Sigmoid colon (tissue), 7 donors: ENCODE measurements at places on chromosomes 11 and 22. TPM values are rescaled to one million over a fixed set of nuclear protein-coding genes. Genes with fewer than 3 reads are reported as not detected.

- no peaks in the 10 kb centered on the region for H3K27me3 ChIP-seq
- peak overlapping the region; percentile 100 for H3K27ac ChIP-seq
- peak overlapping the region; percentile 74 for H3K4me3 ChIP-seq
- peak; percentile 69 for DNase-seq
- H3K36me3 ChIP-seq, result peaks cover 11% of the 10 kb centered on the region
Observed at GRCh38 chr11:65429068-65429681, 6.6 kb downstream of the NEAT1 start.

- H3K27ac ChIP-seq, result no peak overlapping the region
- no peaks in the 10 kb centered on the region for H3K36me3 ChIP-seq
- H3K4me1 ChIP-seq, result no peaks in the 10 kb centered on the region
- DNase-seq, result no peak
Observed at GRCh38 chr11:98710986-98711385, 309.8 kb upstream of the CNTN5 start.

DNA sequence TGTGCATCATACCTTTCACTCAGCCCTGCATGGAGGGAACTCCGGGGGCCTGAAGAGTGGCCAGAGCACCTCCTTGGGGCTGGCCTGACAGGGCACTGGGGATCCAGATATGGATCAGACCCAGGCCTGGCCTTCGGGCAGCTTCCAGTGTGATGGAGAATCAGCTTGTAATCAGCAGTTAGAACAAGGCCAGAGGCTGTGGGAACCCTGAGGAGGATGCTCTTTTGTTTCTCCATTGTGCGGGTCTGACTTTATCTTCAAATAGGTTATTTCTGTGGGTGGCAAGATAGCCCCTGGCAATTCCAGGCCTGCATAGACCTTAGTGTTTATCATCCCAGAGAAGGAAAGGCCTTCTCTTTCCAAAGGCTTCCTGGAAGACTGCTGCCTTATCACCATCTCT is 12.3 kb downstream of the DGAT2 start:
- no peak overlapping the region for H3K4me3 ChIP-seq
- H3K27ac ChIP-seq, result no peak overlapping the region
- no peak for DNase-seq
- no peaks in the 10 kb centered on the region for H3K4me1 ChIP-seq
- no peaks in the 10 kb centered on the region for H3K27me3 ChIP-seq

- H3K4me1 ChIP-seq, result no peaks in the 10 kb centered on the region
- no peak overlapping the region for H3K4me3 ChIP-seq
- no peaks in the 10 kb centered on the region for H3K36me3 ChIP-seq
- DNase-seq, result no peak
Observed at GRCh38 chr11:42390116-42390515, 921.7 kb upstream of the API5 start.

DNA sequence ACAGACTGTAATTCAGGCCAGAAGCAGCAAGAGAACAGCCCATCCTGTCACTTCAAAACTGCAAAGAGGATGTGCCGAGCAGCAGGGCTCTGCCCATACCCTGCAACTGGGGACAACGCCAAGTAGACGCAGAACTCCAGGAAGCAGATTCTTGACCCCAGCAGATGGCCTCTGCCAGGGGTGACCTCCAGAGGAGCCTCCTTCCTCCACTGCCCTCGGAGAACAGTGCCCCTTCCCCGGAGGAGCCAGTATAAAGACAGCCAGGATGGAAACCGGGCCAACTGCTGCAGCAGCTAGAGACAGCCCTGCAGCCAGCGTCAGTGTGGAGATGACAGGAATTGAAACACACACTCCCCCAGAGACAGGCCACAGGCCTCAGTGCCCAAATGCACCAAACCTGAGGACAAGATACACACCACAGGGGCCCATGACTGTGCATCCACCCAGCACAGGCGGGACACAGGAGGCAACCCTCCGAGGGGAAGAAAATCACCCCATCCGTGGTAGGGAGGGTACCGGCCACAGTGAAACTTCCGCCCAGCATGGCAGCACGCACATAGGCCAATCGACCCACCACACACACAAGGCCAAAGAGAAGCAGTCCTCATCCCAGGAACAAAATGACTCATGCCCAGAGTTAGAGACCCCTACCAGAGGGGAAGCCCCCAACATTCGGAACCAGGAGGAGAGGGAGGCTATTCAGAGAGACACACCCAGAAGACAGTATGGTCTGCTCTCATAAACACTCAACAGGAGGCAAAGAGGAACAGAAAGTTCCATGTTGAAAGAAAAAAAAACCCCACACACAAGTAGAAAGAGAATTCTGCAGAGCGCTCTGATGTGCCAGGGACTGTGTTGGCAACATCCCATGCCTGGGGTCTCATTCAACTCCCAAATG is 5.6 kb downstream of the AHNAK start:
- no peaks in the 10 kb centered on the region for H3K27me3 ChIP-seq
- H3K4me3 ChIP-seq, result peak overlapping the region; percentile 97
- peak overlapping the region; percentile 100 for H3K27ac ChIP-seq

GRCh38 chr11:61860054-61860903 is 31.1 kb downstream of the FADS3 start:
- H3K27ac ChIP-seq, result no peak overlapping the region
- peaks cover 8% of the 10 kb centered on the region for H3K4me1 ChIP-seq
- H3K4me3 ChIP-seq, result no peak overlapping the region
- H3K27me3 ChIP-seq, result no peaks in the 10 kb centered on the region
- H3K36me3 ChIP-seq, result peaks cover 71% of the 10 kb centered on the region

DNA sequence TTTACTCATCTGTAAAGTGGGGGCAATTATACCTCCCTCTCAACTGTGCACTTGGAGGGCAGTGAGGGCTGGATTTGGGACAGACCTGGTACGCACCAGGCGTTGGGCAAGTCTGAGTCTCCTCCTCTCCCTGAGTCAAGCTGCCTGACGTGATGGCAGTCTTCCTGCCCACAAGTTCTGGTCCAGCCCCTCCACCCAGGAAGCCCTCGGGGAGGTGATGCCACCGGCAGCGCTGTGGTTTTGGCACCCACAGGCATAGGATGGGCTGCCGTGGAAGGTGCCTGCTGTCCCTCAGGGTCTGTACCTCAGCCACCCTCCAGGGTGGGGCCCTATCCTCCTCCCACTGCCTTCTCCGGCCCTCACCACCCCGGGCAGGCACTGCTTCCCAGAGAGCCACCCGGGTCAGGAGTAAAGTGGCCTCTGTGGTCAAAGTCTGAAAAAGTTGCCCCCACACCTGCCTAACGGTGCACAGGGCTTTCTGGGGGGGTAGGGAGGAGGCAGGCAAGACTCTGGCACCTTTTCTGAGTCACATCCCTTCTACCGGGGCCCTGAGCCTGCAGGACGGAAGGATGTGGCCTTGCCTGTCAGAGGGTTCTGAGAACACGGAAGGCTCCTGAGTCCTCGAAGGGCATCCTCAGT is 6.5 kb upstream of the APOBEC3H start:
- H3K27me3 ChIP-seq, result no peaks in the 10 kb centered on the region
- no peak overlapping the region for H3K27ac ChIP-seq
- no peak overlapping the region for H3K4me3 ChIP-seq

GRCh38 chr11:63635762-63636465 is 21.7 kb upstream of the PLAAT3 start:
- no peaks in the 10 kb centered on the region for H3K4me1 ChIP-seq
- H3K36me3 ChIP-seq, result no peaks in the 10 kb centered on the region
- H3K27ac ChIP-seq, result no peak overlapping the region
- no peaks in the 10 kb centered on the region for H3K27me3 ChIP-seq
- H3K4me3 ChIP-seq, result no peak overlapping the region

DNA sequence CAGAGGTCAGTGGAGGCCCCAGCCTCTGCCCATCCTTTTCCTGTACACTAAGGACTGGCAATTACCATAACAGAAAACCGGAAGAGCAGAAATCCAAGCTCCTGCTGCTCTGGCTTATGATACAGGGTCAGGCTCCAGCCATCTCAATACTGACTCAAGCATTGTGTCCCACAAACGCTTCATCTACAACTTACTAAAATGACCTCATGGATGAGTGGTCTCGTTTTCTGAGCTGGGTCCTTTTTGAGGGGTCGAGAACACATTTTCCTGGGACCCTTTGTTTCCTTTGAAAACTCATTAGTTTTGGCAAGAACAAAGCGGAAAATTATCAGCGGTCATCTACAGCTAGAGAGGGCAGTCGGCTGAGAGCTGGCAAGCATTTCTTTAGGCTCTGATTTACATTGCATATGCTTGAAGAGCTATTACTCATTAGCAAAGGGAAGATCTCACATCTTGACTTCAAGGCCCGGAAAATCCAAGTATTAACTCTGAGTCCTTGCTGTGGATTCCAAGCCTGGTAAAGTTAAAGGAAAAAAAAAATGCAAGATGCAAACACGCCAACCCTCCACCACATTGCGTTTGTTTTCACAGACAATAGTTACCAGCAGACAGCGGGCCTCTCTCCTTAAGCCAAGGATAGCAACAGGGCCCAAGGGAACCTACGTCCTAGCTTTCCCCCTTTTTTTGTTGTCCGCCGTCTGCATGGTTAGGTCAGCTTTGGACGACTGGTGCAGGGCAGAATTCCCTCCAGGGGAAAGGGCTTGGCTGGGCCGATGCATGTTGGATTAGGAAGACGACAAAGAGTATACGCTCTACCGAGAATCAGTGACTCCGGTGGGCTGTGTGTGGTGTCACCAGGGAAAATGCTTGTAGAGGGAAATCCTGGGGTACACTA is 1.8 kb downstream of the TESMIN start:
- peaks cover 11% of the 10 kb centered on the region for H3K4me1 ChIP-seq
- peaks cover 2% of the 10 kb centered on the region for H3K36me3 ChIP-seq
- no peak for DNase-seq
- H3K4me3 ChIP-seq, result no peak overlapping the region
- peaks cover 5% of the 10 kb centered on the region for H3K27me3 ChIP-seq
- no peak overlapping the region for H3K27ac ChIP-seq

- H3K4me3 ChIP-seq, result no peak overlapping the region
- H3K27me3 ChIP-seq, result no peaks in the 10 kb centered on the region
- H3K4me1 ChIP-seq, result no peaks in the 10 kb centered on the region
- no peaks in the 10 kb centered on the region for H3K36me3 ChIP-seq
- no peak for DNase-seq
- H3K27ac ChIP-seq, result no peak overlapping the region
Observed at GRCh38 chr11:132496341-132496740, 1036.0 kb downstream of the OPCML start.

- H3K27me3 ChIP-seq, result no peaks in the 10 kb centered on the region
- H3K4me3 ChIP-seq, result no peak overlapping the region
- H3K4me1 ChIP-seq, result peaks cover 24% of the 10 kb centered on the region
- H3K36me3 ChIP-seq, result no peaks in the 10 kb centered on the region
- no peak for DNase-seq
- no peak overlapping the region for H3K27ac ChIP-seq
Observed at GRCh38 chr22:46612904-46613605, 7.1 kb upstream of the GRAMD4 start.

DNA sequence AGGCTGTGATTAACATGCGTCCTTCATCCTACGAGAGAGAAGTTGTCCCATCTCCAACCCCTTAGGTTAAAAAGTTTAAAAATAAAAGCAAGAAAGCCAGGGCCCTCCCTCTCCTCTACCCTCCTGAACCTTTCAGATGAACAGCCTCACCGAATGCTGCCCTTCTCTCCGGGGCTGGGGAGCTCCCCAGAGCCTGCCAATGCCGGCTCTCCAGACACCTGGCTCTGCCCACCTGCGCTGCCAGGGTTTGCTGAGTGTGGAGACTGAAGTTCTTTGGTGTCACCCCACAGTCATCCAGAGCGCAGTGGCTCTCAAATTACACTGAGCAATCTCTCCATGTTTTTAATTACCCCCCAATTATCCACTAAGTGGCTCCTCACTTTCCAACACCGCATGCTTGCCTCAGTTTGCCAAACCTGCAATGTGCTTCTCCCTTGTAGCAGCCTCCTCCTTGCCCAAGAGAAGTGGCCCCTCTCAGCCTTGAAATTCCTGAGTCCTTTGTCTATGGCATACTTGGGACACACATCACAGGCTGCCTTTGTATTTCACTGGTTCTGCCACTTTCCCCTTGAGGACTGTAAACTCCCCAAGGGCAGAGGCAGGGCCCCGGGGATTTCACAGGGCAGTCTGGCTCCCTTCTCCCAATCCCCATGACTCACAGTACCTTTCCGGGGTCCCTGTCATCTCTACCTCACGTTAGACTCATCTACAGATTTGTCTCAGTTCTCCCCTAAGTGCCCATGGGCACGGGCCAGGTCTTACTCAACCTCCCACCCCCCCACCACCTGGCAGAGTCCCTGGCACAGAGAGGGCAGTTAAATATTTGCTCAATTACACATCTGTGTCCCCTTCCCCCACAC is 2.0 kb downstream of the MYH9 start:
- DNase-seq, result peak; percentile 90
- H3K36me3 ChIP-seq, result no peaks in the 10 kb centered on the region
- peak overlapping the region; percentile 99 for H3K4me3 ChIP-seq
- no peaks in the 10 kb centered on the region for H3K27me3 ChIP-seq

DNA sequence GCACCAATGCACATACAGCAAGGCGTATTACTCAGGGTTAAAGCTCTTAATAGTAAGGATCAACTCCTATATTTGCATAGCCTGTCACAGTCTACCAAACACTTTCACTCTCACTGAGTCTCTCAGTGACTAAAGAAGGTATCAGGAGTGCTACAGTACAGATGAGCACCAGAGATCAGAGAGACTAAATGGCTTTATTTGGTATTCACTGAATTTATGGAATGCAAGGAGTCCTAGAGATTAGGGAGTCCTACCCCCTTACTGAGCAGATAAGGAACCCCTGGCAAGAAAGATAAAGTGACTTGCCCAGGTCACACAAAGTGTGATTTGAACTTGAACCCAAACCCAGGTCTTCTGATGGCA is 396.4 kb upstream of the CCDC90B start:
- H3K36me3 ChIP-seq, result no peaks in the 10 kb centered on the region
- DNase-seq, result no peak

GRCh38 chr11:197741-198235 is 4.9 kb downstream of the SCGB1C1 start:
- peaks cover 8% of the 10 kb centered on the region for H3K36me3 ChIP-seq
- no peak overlapping the region for H3K4me3 ChIP-seq

DNA sequence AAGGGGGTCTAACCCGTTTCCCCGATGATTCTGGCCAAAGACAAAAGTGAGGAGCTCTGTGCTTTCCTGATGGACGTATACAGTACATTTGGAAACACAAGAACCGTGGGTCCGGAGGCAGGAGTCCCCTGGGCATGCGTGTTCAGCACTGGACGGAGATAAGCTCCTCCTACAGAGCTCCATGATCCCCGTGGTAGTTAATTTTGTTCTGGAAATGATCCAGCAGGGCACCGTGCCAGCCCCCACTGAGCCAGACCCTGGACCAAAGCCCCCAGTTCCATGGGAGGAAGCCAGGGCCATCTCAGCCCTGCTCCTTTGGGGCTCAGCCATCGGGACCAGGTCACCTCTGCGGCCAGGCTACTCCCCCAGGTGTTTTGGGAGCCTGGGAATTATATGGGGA is 83.3 kb downstream of the TRMU start:
- H3K27ac ChIP-seq, result no peak overlapping the region
- no peaks in the 10 kb centered on the region for H3K4me1 ChIP-seq
- DNase-seq, result no peak
- no peaks in the 10 kb centered on the region for H3K36me3 ChIP-seq
- no peaks in the 10 kb centered on the region for H3K27me3 ChIP-seq

The XKR3 gene
- total RNA-seq, result not detected

The OR11H1 gene
- not detected for total RNA-seq

The KRTAP5-8 gene
- total RNA-seq, result not detected

The SLCO2B1 gene
- 29.2 TPM for total RNA-seq

The GRK3 gene
- 9.6 TPM for total RNA-seq
